Naive B cell (primary cell): ENCODE measurements at places on chromosomes 2 and 18. TPM values are rescaled to one million over a fixed set of nuclear protein-coding genes. Genes with fewer than 3 reads are reported as not detected.

GRCh38 chr2:42721898-42722297, 42.0 kb downstream of the OXER1 start:
- no peaks in the 10 kb centered on the region for H3K4me1 ChIP-seq
- H3K4me3 ChIP-seq, result no peak overlapping the region
- H3K36me3 ChIP-seq, result no peaks in the 10 kb centered on the region
- H3K27me3 ChIP-seq, result no peaks in the 10 kb centered on the region
- DNase-seq, result no peak

The NDC80 gene
- 2.4 TPM for polyA plus RNA-seq

The PAX3 gene
- not detected for polyA plus RNA-seq

- peaks cover 6% of the 10 kb centered on the region for H3K27me3 ChIP-seq
- no peaks in the 10 kb centered on the region for H3K36me3 ChIP-seq
- no peaks in the 10 kb centered on the region for H3K4me1 ChIP-seq
- H3K4me3 ChIP-seq, result no peak overlapping the region
- DNase-seq, result no peak
Observed at GRCh38 chr2:56128235-56128634, 55.6 kb upstream of the CCDC85A start.

The RIT2 gene
- not detected for polyA plus RNA-seq

The GAL3ST2 gene
- not detected for polyA plus RNA-seq

- H3K27me3 ChIP-seq, result no peaks in the 10 kb centered on the region
- peaks cover 16% of the 10 kb centered on the region for H3K36me3 ChIP-seq
- H3K4me1 ChIP-seq, result peaks cover 5% of the 10 kb centered on the region
- H3K4me3 ChIP-seq, result no peak overlapping the region
Observed at GRCh38 chr2:240128608-240129145, 7.4 kb downstream of the COPS9 start.

- peaks cover 8% of the 10 kb centered on the region for H3K36me3 ChIP-seq
- H3K4me1 ChIP-seq, result peaks cover 36% of the 10 kb centered on the region
- H3K27ac ChIP-seq, result no peak overlapping the region
- H3K27me3 ChIP-seq, result no peaks in the 10 kb centered on the region
- no peak overlapping the region for H3K4me3 ChIP-seq
Observed at GRCh38 chr2:25561136-25561850, 112.1 kb downstream of the DTNB start.

The B4GALT6 gene
- polyA plus RNA-seq, result not detected
